NT2/D1 (cell line): ENCODE measurements at places on chromosomes 2 and 18.
A peak's percentile ranks its signal among the peaks of the same experiment; 100 is the strongest.

DNA sequence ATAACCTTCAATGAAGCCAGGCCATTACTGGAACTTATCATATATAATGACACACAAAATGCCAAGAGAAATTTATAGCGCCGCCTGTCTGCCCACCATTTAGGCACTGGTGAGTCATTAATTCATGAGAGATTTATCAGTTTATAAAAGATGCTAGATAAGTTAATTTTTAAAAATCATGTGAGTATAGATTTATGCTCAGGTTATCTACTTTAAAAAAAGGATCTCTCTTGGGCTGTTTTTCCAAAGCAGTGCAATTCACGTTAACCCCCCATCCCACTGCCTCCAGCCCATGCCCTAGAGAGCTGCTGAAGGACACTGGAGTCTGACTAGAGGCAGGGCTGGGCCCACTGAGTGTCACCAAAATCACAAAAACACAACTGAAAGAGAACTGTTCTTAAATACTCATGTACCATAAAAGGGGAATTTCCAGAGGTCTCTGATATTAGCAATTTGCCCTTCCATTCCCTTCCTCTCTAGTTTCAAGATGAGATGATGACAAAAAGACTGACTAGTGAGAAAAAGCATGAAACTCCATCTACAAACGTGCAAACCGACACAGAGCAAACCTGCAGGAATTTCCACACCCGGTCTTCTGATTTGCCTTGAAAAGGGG is 160.8 kb downstream of the BCL2 start:
- DNase-seq = no peak

DNA sequence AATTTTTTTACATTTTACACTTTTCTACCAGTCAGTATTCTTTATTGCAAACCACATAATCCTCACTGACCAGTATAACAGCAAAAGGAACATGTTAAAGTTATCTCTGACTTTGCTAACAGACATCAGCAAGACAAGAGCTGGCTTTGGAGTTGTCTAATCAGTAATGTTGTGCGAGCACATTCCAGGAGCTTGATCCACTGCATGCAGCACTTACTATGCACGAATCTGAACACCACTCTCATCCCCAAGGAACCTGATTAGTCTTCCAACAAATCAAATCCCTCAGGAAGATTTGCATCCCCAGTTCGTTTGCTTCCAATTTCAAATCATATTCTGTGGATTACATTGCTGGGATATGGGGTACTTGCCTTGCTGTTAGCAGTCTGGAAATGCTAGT is 269.3 kb upstream of the EPC2 start:
- DNase-seq = no peak

GRCh38 chr18:24395049-24395795 is 2.4 kb downstream of the OSBPL1A start:
- DNase-seq = no peak

DNA sequence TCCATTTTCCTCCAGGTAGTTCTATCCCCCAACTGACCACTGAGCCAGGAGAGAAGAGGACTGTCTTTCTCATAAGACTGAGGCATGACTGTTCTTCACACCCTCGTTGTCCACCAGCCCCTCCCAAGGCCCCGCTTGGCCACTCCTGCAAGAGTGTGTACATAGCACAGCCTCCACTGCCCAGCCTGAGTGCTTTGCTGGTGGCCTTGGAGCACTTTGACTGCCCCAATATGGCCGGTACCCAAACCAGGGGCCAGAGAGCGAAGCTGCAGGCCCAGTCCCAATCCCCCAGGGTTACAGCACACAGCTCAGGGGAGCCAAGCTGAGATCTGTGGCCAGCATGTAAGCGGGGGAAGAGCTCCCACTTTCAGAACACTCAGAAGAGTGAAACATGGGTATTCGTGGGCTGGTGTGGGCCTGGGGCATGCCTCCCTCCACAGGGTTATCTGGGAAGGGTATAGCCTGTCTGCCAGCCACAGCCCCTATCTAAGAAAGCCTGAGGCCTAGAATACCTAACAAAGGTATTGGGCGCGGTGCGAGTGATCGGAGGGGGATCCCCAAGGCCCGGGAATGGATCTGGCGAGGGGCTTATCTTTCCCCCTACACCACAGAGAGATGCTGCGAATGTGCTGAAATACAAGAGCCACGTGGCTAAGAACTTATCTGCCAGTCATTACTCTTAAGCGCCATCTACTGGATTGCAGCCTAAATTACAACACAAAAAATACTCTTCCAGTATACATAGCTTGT is 163.8 kb downstream of the WDPCP start:
- DNase-seq = peak; percentile 65

- DNase-seq = no peak
Observed at GRCh38 chr2:98556344-98557033, 51.8 kb downstream of the COA5 start.

- DNase-seq = no peak
Observed at GRCh38 chr2:48699348-48699930, 56.1 kb downstream of the LHCGR start.

DNA sequence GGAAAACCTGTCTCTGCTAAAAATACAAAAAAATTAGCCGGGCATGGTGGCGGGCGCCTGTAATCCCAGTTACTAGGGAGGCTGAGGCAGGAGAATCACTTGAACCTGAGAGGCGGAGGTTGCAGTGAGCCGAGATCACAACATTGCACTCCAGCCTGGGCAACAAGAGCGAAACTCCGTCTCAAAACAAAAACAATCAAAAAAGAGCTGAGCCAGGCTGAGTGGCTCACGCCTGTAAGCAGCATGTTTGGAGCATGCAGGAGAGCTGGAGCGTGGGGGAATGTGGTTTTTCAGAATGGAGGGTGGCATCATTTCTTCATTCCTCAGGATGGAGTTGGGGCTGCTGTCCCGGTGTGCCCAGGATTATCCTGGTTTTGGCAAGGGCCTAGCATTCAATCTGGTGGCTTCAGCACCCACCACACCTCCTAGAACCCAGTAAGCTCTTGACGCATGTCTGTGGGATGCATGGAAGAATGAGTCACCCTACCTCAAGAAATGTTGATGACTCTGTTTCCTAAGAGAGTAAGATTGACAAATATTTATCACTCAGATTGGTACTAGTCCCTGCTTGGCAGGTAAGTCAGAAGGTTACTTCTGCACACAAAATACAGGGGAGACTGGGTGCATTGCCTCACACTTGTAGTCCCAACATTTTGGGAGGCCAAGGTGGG is 90.2 kb upstream of the ODC1 start:
- DNase-seq = no peak

DNA sequence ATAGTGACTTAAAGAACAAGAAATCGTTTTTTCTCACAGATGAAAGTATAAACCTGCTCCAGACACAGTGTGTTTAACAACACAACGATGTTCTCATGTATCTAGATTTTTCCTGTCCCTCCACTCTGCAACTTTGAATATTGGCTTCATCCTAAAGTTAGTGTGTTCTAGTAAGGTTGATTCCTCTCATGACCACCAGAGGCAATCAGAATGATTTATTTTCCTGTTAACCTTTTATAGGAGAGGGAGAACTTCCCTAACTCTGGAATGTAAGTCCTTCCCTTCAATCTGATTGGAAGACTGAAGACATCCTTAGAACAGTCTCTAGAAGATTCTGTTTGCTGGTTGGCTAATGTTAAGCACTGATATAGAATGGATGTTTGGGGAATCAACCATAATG is 41.0 kb upstream of the TAF4B start:
- no peak for DNase-seq

DNA sequence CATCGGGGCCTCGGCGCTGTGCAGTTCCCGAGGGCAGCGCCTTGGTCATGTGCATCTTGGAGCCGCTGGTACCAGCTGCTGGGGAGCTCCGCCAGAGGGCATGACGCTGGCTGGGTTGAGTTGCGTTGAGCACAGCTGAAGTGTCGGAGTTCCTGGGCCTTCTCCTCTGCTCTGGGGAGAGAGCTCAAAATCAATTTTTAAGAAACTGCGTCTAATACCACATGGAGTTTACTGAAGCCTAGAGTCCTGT is 48.7 kb downstream of the GREB1 start:
- no peak for DNase-seq

DNA sequence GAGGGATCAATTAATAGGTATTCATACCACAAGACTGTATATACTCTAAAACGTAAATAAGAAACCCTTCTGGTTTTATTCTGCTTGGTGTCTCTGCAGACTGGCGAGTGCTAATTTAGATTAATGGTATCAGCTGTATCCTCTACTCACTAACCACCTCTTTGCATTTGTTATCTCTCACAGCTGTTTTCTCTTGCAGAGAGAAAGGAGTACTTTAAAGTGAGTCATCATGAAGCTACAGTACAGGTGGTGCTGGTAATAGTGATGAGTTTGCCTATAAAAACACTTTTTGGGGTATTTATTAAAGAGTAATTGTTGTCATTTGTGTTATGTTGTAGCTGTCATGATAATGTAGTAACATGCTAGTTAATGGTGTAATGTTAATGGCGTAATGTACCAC is 147.7 kb downstream of the NETO1 start:
- DNase-seq = no peak

- no peak for DNase-seq
Observed at GRCh38 chr2:181404472-181404871, 52.7 kb upstream of the ITGA4 start.

DNA sequence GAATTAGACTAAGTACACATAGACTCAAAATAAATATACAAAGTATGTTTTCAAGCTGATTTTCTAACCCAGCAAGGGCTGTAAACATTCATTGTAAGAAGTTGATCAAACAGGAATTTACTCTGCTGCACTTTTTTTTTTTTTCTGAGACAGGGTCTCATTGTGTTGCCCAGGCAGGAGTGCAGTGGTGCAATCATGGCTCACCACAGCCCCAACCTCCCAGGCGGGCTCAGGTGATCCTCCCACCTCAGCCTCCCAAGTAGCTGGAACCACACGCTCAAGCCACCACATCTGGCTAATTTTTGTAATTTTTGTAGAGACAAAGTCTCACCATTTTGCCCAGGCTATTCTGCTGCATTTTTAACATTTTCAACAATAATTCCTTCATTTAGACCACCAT is 8.3 kb upstream of the CFLAR start:
- DNase-seq = no peak

GRCh38 chr2:239820836-239821693 is 204.1 kb downstream of the NDUFA10 start:
- DNase-seq = no peak

- no peak for DNase-seq
Observed at GRCh38 chr2:37686792-37687526, 15.5 kb upstream of the CDC42EP3 start.

- no peak for DNase-seq
Observed at GRCh38 chr2:10119601-10120157, 2.9 kb upstream of the RRM2 start.
